ENCODE measurements at places on chromosomes 1 and 21.

DNA sequence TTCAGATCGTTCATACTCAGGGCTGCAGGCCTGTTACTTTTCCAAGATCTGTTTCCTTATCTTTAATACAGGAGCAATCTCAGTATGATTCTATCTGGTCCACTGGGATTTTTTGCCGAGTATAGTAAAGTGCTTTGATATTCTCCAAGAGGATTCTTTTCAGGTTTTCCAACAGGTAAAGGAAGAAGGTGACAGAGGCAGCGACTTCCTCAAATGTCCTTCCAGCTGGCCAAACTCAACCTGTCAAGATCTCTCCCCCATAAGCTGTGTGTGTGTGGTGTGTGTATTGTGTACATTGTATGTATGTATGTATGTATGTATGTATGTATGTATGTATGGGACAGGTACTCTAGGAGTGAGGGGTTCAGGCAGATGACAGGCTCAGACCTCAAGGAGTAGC is 1.1 kb downstream of the AKR1A1 start:
- no peak for DNase-seq

DNA sequence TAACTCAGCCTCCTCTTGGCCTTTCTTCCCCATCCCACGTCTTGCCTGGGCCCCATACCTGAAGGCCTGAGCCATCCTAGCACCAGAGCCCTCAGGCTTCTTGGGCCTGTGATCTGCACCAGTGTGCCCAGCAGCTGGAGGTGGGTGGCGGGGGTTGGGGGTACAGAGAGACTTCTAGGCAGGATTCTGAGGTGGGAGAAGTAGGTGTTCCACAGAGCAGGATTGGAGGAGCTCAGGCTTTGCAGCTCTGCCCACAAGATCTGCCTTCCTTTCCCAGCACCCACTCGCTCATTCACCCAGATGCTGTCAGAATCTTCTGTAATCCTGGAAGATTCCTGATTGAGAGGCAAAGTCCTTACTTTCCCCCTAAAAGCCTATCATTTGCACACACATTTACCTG is 10.0 kb upstream of the GJB5 start:
- DNase-seq, result no peak

DNA sequence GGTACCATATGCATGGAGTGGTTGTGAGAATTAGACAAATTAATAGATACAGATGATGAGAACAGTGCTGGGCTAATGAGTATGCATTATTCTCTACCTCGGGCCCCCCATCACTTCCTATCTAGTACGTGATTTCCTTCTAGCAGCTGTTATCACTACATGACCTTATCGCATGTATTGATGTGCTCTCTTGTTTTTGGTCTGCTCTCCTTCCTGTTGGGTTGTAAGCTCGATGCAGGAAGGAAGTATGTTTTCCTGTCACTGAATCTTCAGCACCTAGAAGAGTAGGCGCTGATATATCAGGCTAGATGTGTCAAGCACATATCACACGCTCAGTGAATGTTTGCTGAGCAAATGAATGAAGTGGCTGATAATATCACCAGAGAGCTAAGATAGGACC is 43.9 kb upstream of the IFNAR2 start:
- no peak for DNase-seq

DNA sequence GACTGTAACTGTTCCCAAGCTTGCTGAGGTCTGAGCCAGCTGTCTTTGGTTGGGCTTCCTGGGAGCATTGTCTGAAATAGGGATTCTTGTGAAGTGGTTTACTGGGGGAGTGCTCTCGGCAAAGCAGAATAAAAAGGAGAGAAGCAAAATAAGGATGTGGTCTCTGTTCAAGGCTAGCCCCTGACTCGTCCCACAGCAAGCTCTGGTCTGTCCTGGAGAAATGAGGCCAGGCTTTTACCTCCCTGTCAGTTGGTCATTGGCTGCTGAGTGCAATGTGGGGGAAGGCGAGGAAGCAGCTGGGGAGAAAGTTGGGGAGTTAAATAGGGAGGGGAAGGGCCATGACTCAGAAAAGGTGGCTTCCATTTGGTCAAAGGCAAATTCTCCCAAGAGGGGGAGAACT is 303.9 kb upstream of the DUSP10 start:
- no peak for DNase-seq

DNA sequence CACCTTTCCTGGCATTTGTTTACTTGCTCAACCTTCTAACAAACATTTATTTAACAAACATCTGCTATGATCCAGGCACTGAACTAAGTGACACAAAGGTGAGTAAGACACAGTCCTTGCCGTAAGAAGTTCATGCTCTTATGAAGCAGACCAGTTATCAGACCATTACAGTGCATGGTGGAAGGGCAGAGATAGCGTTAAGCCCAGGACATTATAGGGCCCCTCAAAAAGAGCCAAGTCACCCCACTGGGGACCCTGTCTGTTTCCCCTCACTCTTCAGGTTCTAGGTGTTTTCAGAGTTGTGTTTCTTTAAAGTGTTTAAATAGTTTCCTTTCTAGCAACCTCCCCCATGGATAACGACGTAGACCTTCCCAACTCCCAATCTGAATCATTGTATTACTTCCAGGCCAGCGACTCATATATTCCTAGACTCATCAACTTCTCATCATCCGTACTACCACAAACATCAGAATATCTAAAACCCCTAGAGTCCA is 39.3 kb downstream of the TCP10L start:
- DNase-seq, result no peak

DNA sequence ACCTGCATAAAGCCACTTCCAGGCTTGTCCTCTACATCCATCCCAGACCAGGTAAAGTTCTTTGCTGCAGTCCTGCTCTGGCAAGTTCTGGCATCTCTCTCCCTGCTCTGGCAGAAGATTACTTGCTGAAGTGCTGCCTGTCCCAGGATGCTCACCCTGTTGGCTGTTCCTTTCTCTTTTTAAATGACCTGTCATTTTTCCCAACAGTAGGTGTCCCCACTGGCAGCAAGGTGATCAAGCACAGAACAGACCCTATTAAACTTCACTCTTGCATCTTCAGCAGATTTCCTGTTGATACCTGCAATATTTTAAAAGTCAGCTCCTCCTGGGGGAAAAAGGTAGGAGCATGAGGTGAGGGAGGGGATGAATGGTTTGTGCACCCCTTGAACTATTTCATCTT is 332.6 kb downstream of the PBX1 start:
- DNase-seq, result no peak

DNA sequence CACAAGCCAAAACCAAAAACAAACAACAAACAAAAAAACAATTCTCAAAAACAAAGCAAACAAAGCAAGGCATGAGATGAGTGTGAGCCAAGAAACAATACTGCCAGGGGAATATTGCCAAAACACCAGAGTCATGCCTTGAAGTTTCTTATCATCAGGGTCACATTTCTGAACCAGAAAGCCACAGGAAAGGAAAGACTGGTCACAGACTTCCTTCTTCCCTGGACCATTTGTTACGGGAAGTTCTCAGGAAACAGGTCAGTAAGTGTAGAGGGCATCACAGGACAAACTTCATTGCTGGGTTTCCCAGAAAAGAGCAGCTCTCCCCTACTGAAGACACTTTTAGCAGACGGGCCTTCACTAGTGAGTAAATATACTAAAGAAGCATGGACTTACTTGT is 191.2 kb downstream of the GABPA start:
- no peak for DNase-seq

DNA sequence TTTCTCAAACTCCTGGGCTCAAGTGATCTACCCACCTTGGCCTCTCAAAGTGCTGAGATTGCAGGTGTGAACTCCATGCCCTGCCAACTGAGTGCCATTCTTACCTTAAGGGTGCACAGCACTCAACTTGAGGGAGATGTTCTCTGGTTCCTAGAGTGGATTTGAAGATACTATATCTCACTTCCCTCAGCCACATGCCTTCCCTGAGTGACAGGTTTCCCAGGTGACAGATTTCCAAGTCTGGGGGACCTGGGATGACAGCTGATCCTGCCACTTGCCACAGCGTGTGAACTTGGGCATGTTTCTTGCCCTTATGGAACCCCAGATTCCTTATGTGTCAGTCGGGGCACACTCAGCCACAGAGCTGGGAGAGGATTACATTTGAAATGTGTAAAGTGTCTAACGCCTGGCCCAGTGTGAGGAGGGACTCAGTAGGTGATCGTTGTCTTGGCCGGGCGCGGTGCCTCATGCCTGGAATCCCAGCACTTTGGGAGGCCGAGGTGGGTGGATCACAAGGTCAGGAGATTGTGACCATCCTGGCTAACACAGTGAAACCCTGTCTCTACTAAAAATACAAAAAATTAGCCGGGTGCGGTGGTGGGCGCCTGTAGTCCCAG is 29.6 kb upstream of the BTG2 start:
- DNase-seq, result no peak

DNA sequence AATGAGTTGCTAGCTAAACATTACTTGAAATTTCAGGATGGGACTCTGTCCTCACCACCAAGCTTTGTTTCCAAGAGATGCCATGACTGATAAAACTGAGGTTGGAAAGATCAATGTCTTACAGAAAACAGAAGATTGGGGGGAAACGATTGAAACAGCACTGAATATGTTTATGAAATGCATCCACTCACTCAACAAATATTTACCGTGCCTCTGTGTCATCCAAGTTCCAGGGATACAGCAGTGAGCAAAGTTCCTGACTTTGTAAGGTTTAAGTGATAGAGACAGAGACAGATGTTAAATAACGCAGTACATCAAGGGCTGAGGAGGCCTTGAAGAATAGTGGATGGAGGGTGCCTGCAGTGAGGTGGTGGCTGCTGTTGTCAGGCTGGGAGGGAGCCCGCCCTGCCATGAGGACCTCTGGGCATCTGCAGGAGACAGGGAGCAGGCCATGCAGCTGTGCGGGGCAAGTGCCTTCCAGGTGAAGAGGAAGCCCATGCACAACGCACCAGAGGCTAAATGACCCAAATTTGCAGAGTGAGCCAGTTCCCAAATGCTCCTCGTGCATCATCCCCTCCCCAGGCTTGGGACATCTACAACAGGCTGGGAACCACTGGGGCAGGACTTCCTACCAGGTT is 108.0 kb downstream of the HLCS start:
- DNase-seq, result no peak

- DNase-seq, result no peak
These were observed 31.6 kb downstream of the TGFB2 start for GRCh38 chr1:218376722-218377121.

GRCh38 chr1:113031171-113031933 is 41.6 kb upstream of the LRIG2 start:
- DNase-seq, result no peak

DNA sequence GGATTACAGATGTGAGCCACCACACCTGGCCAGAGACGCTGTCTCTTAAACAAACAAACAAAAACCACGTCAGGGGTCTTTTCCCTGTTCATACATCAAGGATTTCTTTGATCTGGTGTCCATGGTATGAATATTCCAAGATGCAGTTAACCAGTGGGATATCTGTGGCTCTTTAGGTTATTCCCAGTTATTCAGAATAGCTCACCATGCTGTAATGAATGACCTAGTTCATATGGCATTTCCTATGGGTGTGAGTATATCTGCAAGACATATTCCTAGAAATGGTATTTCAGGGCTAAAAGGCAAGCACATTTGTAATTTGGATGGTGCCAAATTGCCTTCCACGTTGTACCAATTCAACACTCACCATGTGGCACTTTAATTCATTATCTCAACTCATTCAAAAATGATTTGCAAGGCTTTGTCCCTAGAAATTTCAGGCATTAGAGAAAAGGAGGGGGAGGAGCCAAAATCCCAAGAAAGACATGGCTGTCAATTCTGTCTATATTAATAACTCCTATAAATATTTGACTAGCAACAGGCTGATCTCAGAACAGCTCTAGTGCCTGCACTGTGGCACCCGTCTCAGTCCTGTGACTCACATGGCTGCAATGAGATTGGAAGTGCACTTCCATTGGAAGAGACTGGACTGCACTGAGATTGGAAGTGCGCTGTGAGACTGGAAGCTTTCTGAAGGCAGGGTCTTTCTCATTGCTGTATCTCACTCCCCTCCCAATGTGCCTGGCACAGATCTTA is 6.0 kb upstream of the STMN1 start:
- DNase-seq, result no peak

- DNase-seq, result no peak
These were observed 29.6 kb upstream of the PHGDH start for GRCh38 chr1:119682141-119682540.

DNA sequence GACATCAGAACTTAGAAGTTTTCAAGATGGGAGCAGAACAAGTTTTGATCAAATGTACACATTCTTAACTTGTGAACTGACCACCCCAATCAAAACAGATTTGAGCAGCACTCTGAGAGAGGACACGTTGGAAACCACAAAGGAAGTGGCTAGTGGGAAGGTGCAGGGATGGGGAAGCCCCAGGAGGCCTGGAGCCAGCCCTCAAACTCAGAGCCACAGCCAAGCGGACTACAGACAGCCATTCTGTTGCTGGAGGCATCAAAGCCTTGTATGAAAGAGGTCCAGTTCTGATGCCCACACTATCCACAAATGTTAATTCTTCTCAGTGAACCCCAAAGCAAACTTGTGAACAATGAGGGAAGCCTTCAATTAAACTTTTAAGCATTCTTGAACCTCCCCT is 143.6 kb upstream of the RAB4A start:
- DNase-seq, result no peak

DNA sequence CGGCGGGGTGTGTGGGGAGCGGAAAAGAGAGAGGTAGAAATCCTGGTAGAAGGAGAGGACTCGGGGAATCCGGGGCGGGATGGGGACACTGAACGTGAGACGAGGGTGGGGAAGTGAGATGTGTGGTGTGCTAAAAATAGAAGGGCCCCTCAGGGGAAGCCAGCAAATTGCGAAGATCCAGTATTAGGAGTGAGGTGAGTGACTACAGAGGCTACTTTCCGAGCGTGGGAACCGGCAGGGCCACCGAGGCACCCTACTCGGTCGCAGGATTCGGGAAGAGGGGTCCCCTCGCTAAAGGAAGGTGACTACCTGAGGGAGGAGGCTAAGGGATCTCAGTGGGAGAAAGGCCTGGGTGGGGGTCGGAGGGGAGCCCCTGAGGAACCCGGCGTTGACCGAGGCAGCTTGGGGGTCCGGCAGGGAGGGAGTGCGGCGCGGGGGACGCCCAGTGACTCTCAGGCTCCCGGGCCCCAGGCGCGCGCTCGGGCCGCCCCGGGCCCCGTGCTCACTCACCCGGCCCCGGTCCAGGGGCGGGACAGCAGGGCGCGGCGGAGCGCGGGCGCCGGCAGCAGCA is 318 bp downstream of the ALDH4A1 start:
- no peak for DNase-seq

- DNase-seq, result no peak
These were observed 13.5 kb upstream of the C1orf159 start for GRCh38 chr1:1129381-1129821.

DNA sequence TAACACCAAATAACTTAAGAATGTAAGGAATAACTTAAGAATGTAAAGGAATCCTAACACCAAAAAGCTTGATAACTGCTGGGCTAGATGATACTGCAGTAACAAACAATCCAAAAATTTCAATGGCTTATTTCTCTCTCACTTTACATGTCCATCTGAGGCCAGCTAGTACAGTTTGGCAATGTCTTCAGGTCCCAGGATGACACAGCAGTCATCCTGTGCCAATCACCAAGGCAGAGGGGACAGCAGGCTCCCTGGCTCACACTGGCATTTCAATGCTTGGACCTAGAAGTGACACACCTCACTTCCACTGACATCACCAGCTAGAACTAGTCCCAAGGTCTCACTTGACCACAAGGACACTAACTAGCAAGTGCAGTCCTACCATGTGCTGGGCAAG is 15.3 kb downstream of the DNAJC11 start:
- no peak for DNase-seq

GRCh38 chr1:958823-959730 is at the start of gene NOC2L:
Gene NOC2L, minus strand, starts transcription at chr1:959256. Its CDS starts 16 bp downstream, at chr1:959240.
- peak; percentile 90 for DNase-seq

GRCh38 chr1:226697151-226697928 is 41.7 kb downstream of the ITPKB start:
- DNase-seq, result no peak

Measured in prostate gland (tissue), 2 donors.